ENCODE measurements at places on chromosomes 16 and 17.

- DNase-seq: no peak
These were observed 23.7 kb downstream of the NOD2 start for GRCh38 chr16:50717091-50717490.

DNA sequence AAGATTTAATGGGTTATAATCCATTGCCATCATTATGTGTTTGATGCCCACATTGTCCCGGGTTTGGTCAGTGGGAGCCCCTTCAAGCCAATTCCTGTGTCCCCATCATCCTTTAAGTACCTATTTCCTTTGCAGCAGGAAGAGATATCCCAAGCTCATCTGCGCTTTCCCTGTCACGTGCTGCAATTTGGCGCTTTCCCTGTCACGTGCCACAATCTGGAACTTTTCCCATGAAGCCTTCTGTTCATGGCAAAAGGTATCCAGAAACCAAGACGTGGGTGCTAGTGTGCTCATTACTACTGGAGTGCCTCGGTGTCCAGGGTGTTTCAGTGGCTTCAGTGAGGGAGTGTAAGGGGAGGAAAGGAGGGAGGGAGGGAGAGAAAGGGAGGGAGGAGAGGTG lies 168.5 kb downstream of the NPIPB11 start:
- no peak for DNase-seq

DNA sequence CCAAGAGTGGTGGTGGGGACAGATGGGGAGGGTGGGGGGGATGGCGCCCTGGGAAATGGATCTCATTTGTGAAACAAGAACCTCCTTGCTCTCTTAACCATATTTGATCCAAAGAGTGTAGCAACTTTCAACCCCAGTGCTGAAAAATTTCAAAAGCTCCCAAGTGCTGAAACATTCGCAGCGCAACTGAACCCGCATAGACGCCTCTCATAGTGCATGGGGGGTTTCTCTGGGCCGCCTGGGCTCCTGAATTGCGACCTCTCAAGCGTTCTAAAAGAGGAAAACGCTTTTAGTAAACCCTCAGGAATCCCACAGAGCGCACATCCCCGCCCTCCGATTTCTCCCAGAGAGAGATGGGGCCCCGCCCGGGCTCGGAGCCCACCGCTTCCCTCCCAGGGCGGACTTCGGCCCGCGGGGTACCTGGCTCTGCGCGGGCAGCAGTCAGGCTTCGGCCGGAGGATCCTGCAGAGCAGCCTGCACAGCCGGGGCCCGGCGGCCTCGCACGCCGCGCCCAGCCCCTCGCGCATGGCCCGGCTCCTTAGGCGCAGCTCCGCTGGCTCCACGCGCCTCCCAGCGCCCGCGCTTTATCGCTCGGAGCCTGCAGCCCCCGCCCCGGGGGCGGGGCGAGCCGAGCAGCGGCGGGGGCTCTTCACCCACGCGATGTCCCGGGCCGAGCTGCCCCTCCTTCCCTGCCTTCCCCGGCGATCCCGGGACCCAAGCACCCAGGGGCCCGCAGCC lies 7.0 kb downstream of the NOS2 start:
- no peak for DNase-seq

DNA sequence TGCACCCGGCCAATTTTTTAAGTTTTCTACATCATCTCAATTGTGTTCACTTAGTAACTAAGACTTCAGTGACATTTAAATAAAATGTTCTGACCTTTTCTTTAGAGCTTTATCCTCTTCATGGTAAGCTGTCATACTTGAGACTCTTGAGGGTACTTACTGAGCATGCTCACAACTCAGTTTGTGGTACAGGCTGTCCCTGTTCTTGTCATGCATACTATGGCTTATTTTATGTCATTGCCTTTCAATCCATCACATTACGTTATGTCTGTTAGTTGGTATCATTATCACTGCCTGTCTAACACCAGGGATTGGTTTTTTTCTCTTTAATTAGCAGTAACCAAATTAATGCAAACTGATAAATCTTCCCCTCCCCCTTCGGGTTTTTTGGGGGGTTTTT lies 41.9 kb upstream of the RHBDL3 start:
- no peak for DNase-seq

DNA sequence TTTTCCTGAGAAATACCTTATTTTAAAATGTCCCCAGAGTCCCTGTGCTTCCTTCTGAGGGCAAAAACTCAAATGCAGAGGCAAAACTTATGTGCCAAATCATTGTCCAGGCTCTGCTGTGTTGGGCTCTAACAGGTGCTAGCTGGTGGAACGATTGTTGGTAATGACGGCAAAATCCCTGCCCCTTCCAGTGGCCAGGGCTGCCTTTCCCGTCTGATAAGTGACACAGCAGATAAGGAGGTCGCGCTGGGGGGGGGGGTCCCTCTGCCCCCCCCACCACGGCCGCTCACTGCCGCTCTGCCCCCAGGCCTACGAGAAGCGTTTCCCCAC lies 29.1 kb downstream of the SEC14L5 start:
- no peak for DNase-seq

DNA sequence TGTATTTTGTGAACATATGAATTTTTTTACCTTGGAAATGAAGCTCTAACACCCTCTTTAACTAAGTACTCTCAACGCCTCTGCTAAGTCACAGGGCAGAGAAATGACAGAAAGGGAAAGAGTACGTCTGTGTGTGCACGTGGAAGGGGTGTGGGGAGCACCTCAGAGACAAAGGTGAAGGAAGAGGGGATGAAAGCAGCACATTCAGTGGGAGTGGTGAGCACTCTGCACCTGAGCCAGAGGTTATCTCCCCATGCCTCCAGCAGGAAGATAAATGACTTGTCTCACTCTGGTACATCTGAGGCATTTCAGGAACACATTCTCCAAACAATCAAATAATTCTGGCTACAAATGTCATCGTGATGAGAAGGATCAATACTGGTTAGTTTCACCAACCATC lies 15.0 kb downstream of the GNA13 start:
- DNase-seq: no peak

- no peak for DNase-seq
These were observed 107.1 kb downstream of the MYO1D start for GRCh38 chr17:32769846-32770245.

GRCh38 chr16:67544844-67545664 lies 16.4 kb downstream of the RIPOR1 start:
- DNase-seq: no peak

Data from DMS153 (cell line).